ENCODE measurements at places on chromosomes 3 and 15.
A peak's percentile ranks its signal among the peaks of the same experiment; 100 is the strongest.

DNA sequence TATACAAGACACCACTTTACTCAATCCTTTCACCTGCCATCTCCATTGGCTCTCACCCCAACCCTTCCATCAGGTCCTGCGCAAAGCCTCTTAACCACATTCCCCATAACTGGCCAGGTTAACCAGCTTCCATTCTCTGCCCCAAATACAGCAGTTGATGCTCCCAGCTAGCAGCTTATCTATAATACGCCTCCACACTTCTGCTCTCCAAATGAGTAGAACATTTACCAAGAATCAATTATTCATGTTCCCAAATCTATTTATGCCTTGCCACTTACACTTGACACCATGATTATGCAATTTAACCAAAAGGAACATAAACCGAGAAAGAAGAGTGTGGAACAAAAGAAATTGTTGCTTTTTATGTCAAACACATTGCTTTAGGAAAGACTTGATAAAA is 103.7 kb upstream of the TPM1 start:
- DNase-seq, result no peak

- no peak for DNase-seq
Observed at GRCh38 chr3:72322264-72322976, 525.8 kb downstream of the SHQ1 start.

DNA sequence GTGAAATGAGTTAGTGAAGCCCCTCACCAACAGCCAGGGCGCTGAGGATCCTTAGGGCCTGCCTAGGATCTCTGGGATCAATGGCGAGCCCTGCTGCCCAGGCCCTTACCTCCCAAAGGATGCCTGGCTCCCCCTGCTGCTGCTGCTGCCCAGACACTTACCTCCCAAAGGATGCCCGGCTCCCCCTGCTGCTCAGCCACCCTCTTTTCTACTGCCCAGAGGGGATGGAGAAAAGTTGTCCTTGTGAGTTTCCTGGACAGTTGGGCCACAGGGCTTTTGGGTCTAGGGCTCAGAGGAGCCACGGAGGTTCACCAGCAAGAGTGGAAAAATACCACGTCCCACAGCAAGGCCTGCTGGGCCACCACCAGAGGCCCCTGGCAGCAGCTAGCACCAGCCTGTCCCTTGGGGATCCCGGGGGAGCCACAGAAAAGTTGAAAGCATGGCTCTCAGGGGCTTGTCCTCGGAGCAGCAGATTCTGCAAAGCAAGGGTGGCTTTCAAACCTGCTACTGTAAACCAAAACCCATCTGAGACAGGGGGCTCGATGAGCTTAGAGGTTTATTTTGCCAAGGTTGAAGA is 59.4 kb downstream of the SLC6A6 start:
- DNase-seq, result no peak

DNA sequence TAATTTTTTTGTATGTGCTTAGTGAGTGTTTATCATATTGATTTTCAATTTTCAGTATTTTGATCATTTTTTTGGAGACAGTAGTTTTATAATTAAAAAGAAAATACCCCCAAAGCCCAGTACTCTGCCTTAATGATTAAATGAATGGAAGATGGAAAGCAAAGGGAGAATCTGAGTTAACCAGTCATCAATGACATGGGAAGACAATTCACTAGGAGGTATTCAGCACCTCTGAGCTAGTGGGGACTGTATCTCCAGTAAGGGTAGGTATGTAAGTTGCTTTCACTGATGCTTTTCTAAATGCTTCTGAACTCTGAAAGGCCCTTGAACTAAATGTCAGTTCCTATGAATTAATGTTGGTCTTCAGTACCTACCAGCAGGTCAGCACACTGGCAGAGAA is 590.4 kb upstream of the DPPA4 start:
- DNase-seq, result no peak

GRCh38 chr3:184808021-184808420 is 3.9 kb upstream of the VPS8 start:
- DNase-seq, result no peak

DNA sequence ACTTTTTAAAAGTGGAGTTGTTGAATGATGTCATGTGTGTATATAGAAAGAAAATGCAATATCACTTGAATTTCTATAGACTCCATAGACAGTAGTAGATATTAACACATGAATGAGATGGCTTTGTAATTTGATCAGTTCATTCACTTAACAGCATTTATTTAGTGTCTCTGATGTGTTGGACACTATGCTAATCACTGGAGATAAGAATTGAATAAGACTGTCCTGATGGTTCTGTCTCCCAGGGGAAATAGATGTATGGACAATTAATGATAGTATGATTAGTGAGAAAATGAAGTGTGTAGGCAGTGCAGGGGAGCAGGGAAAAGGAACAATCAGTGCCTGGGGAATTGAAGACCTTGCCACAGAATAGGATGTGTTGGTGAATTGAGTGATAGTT is 72.9 kb downstream of the RIOX2 start:
- no peak for DNase-seq

GRCh38 chr3:149330609-149331331 is 2.7 kb downstream of the TM4SF18 start:
- no peak for DNase-seq

DNA sequence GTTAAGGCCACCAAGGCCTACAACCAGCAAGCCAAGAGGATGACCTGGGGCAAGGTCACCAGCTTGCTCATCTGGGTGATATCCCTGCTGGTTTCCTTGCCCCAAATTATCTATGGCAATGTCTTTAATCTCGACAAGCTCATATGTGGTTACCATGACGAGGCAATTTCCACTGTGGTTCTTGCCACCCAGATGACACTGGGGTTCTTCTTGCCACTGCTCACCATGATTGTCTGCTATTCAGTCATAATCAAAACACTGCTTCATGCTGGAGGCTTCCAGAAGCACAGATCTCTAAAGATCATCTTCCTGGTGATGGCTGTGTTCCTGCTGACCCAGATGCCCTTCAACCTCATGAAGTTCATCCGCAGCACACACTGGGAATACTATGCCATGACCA is 3.6 kb downstream of the CXCR6 start:
- no peak for DNase-seq

DNA sequence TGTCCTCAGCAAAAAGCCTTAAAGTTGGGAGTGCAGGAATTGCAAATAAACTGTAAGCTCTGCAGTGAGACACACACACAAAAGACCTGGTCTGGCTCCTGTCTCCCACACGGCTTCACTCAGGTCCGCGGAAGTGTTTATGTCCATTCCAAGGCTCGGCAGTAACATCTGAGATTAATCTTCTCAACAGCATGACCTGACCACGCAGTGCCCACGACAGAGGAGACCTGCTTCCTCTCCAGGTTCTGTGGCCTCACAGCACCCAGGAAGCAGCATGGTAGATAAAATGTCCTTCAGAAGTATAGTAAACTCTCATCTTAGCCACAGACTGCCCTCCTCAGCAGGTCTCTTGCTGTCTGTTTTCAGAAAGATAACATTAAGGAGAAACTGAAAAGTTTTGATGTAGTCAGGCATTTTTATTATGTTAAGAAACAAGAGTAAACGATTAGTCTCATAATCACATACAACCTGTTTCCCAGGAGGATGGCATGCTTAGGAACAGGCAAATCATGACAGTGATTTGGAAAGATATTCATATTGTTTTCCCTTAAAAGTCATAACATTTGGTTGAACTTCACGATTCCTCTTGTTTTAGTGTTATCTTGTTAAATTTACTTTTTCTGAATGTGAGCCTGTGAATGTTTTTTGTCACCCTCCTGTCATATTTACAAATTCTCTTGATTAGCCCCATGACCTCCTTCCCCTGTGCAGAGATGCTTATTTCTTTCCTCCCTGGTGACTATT is 34.6 kb downstream of the CD200R1L start:
- DNase-seq, result no peak

DNA sequence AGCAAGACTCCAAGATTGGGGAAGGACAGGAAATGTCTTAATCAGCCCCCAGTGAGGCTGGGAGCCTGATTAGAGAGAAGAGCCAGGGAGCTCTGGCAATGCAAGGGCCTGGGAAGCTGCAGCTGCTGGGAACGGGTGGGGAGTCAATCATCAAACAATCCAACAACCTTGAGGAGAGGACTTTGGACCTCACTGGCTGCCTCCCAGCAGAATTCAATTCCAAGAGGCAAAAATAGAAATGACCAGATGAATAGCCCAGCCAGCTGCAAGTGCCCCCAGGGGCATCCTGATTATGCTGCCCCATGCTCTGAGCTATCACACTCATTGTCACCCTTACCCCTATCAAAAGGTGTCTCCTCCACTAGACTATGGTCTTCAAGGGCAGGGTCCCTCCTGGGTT is 6.1 kb upstream of the HOMER2 start:
- DNase-seq, result no peak

- DNase-seq, result no peak
Observed at GRCh38 chr15:58584789-58585461, 153.1 kb downstream of the LIPC start.

DNA sequence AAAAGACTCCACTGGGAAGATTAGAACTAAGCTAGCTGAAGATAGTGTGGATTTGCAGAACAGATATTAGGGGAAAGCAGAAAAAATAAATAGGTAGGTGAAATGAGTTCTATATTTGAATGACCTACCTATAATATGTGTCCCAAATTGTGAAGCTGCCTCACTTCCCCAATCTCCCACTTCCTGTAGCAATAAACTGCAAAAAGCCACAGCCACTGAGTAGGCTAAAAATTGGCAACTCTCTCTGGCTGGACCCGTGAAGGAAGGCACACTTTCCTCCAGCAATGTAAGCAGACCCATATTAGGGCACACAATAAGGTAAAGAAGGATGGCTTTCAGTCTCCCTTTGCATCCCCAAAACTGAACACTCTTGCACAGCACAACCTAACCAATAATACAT is 43.7 kb upstream of the NECTIN3 start:
- no peak for DNase-seq

- peak; percentile 2 for DNase-seq
Observed at GRCh38 chr15:54979964-54980363, 216.8 kb downstream of the RSL24D1 start.

- no peak for DNase-seq
Observed at GRCh38 chr15:64571857-64572291, 111.5 kb downstream of the ZNF609 start.

DNA sequence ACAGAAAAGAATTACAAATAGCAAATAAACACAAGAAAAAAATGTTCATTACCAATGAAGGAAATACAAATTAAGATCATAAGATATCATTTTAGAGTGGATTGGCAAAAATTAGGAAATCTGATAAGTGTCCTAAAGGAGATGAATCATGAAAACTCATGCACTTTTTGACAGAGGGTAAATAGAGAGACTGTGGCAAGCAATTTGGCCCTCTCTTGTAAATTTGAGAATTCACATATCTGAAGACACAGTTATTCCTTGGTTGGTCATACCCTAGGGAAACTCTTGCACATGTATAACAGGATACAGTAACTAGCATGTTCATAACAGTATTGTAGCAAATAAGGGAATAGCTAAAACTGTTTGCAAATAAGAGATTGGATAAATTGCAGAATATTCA is 246.0 kb upstream of the GADL1 start:
- DNase-seq, result no peak

DNA sequence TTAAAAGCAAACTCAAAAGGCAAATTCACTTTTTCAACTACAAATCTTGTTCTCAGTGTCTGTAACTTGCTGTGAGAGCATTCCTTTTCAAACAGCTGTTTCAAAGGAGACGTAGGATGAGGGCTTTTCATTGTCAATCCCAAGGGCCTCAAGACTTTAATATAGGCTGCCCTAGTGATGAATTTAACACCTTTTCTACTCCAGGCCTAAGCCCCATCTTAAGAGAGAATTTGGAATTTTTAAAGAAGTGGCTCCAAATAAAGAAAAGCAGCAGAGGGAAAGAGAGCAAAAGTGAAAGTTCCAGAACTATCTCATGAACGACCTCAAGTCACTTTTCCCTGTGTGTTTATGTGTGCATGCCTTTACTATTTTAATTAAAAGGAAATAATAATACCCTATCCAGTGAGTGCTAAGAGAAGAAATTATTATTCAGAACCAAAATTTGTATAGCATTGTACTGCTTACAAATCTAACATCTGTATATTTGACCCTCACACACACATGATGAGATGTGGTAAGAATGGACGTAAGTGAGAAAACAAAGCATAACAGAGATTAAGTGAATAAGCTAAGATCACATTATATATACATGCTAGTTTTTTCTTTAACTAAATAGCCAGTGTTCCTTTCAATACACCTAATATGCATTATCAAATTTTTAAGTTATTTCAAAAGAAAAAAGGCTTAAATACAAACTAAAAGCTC is 196.4 kb downstream of the VGLL3 start:
- DNase-seq, result no peak

- DNase-seq, result no peak
Observed at GRCh38 chr15:100560323-100560722, 31.6 kb upstream of the CERS3 start.

DNA sequence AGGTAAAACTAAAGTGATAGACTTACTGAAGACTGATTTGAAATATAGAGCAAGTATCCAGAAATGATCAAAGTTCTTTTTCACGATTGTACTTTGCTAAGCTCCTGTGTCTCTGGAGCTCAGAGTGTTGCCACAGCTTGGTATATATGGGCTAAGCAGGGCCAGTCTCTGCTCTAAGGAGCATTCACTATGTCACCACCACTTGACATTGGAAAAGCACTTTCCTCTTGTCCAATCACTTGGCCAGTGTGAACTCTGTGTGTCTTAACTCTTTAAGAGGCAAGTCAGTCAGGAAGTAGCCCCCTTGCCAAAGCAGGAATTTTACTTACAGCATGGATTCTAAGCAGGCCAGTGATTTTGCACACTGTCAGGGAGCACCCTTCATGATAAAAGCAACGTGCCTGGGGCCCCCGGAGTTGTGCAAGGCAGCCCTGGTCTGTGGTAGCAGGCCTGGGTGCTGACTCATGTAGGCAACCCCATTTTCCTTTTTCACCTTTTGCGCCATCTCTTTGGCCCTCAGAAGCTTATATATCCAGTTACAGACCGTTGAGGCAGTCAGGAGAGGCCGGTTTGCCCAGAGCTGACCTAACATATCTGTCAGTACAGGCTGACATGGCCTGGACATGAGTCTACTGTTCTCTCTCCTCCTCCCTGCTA is 73.0 kb downstream of the HCN4 start:
- no peak for DNase-seq

DNA sequence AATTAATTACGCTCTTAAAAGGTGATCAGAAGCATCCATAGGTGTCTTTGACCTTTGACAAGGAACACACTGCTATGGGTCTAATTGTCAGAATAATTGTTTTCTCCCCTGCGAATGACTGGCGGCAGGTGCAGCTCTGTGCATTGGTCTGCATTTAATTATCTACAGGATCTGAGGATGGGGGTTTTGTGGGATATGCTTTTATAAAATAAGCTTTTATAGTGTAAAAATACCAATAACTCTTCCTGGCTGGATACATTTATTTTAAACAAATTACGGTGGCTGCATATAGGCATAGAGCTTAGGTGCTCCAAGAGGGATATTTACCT is 201.6 kb upstream of the RGMA start:
- no peak for DNase-seq

DNA sequence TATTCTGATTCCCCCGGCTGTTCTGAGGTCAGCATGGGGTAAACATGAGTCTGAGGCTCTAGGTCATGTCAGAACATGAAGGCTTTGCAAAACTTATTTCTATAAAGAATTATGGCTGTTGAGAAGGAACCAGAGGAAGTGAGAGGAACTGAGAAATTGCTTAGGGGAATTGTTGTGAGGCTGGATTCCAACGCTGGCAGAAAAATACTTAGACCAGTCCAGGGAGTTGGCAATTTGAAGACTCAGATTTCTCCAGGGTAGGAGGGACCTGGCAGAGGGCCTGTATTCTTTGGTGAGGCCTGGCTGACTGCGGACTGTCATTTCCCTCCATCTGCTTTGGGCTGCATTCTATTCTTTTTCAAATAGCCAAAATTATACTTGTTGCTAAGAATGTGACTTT is 155.5 kb downstream of the PLD1 start:
- DNase-seq, result no peak

Data from retina (tissue), 1 donor.